Stimulated activated CD4-positive, alpha-beta T cell treated with anti-CD3 and anti-CD28 coated beads, TNF-alpha, amount 100 ng/mL, for 4 hours (primary cell): ENCODE measurements at places on chromosomes 1 and 21.

DNA sequence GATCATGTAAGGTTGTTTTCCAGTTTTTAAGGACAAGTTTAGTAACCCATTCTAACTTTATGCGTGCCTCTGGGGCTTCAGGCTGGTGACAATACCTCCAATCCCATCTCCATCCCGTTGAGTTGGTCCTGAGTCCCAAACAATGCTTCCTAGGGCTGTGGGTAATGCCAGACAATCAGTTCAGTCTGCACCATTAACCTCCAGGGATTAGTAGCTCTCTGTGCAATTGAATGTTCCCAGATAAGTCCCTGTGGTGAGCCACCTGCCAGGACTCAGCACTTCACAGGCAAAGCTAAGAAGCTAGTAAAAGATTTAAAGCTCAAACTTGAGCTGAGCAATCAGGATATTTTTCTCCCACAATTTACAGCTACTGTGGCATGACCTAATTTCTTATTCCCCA is 462.2 kb upstream of the PTBP2 start:
- DNase-seq: no peak

- DNase-seq: no peak
Measured at GRCh38 chr1:91725989-91726721, 159.8 kb downstream of the TGFBR3 start.

DNA sequence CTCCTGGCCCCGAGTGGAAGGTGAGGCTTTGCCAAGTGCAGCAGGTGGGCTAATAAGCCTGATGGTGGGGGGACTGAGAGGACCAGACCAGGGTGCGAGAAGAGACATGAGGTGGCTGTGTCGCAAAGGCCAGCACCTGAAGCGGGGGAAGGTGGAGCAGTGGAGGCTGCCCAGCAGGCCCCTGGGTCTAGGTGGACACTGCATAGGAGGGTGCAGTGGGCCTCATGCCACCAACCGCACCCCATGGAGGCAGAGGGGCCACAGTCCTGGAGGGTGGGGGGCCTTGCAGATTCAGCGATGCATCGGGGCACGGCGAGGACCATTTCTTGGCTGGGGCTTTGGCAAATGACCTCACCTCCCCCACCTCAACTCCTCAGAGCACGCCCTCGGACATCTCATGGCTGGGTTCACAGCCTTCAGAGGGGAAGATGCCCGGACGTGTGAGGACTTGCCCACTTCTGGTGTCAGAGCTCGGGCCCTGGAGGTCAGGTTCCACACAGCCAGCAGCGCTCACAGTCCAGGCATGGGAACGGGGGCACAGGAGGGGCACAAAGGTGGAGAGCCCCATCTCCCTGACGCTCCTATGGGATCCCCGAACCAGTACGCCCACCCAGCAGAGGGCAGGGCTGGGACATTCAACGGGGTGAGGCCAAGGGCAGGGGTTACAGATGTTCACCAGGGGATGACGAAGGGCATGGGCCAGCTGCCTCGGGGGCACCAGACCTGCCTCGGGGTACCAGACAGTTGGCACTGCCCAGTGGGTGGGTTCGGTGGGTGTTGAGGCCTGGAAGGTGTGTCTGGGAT is 35.4 kb downstream of the UBE2G2 start:
- DNase-seq: no peak

DNA sequence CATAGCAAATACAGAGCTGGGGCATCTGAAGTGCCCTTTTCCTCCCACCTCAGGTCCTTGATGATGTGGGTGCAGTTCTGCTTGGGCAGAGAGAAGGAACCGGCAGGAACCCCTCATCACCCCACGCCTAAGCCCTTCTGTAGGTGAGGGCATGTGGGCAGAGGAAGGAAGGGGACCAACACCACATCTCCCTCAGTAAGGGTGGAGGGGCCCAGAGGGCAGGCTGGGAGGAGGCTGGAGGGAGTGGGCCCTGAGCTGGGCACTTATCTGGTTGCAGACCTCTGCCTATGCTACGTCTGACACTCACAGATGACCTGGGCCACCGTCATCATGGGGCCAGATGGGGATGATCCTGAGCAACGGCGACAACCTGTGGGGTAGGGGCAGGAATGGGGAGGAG is 11.0 kb downstream of the ZNF687 start:
- DNase-seq: no peak

DNA sequence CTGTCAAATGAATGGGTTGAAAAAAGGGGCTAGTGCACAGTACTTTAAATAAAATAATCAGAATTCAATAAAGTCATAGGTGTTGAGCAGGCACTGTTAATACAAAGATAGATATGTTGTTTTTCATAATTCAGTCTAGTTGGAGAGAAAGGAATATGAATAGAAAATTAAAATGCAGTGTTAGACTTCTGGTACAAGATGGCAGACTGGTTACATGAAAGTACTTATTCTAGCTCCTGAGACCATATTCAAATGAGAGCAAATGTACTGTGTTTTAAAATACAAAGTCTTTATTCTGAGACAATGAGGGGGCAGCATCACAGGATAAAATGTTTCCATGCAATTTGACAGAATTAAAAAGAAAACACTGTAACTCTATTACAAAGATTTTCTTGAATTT is 542.1 kb downstream of the COL11A1 start:
- DNase-seq: no peak
